Stimulated activated CD4-positive, alpha-beta T cell treated with anti-CD3 and anti-CD28 coated beads, Interleukin-1b, Interleukin-23, amount 100 ng/mL, for 1 hour (primary cell): ENCODE measurements at places on chromosomes 1 and 21.
A peak's percentile ranks its signal among the peaks of the same experiment; 100 is the strongest.

DNA sequence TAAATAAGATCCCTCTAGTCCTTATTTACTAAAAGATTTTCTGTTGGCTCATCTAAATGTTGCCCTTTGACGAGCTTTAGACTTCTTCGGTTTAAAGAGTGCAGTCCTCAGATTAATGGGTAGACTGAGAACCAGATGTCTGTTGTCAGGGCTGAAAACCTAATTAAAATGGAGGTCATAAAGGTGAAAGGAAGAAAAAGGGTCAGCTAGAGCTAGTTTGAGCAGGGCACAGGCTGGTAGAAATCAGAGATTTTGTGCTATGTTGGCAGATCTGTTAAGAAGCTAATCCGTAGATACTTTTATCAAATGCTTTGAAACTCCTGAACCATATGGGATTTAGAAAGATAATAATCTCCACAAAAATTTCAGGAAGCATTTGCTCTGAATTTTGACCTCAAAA, 959.0 kb downstream of the PLA2G4A start:
- DNase-seq = no peak

GRCh38 chr1:95180371-95180770, 53.6 kb upstream of the RWDD3 start:
- DNase-seq = no peak

DNA sequence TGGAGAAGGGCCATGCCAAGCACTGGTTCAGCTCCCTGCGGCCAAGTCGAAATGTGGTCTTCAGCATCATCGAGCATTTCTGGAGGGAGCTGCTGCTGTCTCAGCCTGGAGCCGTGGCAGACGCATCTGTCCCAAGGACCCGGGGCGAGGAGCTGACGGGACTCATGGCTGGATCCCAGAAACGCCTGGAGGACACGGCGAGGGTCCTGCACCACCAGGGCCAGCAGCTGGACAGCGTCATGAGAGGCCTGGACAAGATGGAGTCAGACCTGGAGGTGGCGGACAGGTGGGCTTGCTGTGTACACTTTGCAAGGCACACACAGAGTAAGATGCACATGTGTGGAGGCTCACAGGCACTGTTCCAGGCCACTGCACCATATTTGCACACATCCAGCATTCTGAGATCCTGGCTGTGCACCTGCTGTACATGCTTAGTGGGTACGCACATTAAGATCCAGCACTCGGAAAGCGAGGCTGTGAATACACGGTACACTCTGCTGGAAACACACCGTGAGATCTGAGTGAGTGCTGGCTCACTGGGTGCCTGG, 12.8 kb downstream of the SNAP47 start:
- DNase-seq = no peak

GRCh38 chr1:181423301-181423918, 59.9 kb upstream of the CACNA1E start:
- DNase-seq = no peak

- no peak for DNase-seq
These were observed 2.7 kb upstream of the KCNJ9 start for GRCh38 chr1:160078512-160079195.

GRCh38 chr1:155063550-155064110, at the start of gene EFNA4:
Gene EFNA4 (plus strand): TSS chr1:155063740. CDS start chr1:155063824, 84 bp downstream.
- peak; percentile 54 for DNase-seq

DNA sequence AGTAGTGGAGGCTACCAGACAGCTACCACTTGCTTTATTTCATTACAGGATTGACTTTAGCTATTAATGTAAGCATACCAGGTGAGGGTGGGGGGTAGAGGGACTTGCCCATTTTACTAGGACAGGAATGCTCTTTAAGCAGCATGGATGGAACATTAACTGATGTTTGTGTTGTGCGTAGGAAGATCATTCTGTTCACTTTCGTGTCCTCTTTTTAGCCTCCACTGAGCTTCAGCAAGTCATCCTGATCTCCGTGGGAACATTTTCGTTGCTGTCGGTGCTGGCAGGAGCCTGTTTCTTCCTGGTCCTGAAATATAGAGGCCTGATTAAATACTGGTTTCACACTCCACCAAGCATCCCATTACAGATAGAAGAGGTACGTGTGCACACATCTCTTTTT, 29.3 kb downstream of the IFNGR2 start:
- no peak for DNase-seq

GRCh38 chr1:4551706-4552105, 102.7 kb upstream of the AJAP1 start:
- no peak for DNase-seq

DNA sequence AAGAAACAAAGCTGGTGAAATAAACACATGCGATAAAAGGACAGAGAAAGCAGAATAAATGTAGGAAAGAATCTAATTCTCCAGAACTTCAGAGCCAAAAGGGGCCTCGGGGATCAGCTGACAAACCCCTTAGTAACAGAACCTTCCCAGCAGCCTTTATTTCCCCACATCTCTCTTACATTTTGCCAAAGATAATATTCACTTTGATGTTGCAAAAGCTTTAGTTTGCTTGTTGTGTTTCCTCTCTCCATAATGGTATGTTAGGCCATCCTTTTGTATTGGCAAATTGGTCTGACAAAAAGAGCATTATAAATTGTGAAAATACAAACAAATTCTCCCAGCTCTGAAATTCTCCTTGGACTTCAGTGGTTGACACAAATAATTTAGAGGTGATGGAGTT, 54.9 kb downstream of the OPTC start:
- no peak for DNase-seq

DNA sequence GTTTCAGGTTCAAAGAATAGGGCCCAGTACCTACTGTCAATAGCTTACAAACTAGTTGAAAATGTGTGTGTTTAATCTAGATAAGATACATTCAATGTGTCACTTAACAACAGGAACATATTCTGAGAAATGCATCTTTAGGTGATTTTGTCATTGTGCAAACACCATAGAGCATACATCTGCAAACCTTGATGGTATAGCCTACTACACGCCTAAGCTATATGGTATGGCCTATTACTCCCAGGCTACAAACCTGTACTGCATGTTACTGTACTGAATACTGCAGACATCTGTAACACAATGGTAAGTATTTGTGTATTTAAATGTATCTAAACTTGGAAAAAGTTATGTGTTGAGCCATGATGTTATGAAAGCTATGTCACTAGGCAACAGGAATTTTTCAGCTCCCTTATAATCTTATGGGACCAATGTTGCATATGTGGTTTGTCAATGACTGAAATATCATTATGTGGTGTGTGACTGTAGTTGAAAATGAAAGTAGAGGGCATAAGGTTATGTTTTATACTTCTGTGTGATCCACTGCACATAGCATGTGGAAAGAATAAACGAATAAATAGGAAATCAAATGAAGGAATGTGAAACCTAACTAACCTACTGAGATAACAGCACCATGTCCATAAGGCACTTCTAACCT, 129.0 kb upstream of the CAMK1G start:
- DNase-seq = no peak
